Calu3 (cell line): ENCODE measurements at places on chromosomes 7 and 10. TPM values are rescaled to one million over a fixed set of nuclear protein-coding genes. Genes with fewer than 3 reads are reported as not detected.

The PPP2R2D gene
- total RNA-seq, result 17.2 and 23.7 TPM in 2 replicates

- DNase-seq, result no peak
These were observed 123.3 kb downstream of the PRPF18 start for GRCh38 chr10:13709931-13710650.

DNA sequence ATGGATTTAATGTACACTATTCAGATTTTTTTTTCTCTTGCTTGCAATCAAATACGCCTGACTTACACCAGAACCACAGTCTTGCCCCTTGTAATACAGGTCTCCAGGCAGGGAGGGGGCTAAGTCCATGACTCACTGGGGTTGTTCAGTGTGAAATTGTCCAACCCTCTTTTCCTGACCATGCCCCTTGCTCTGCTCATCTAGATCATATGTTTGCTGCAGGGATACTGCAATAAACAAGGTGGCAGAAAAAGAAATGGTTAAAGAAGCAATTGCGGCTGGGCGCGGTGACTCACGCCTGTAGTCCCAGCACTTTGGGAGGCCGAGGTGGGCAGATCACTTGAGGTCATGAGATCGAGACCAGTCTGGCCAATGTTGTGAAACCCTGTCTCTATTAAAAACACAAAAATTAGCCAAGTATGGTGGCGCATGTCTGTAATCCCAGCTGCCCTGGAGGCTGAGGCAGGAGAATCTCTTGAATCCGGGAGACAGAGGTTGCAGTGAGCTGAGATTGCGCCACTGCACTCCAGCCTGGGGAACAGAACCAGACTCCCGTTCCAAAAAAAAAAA, 85.5 kb downstream of the TMEM130 start:
- no peak for DNase-seq

DNA sequence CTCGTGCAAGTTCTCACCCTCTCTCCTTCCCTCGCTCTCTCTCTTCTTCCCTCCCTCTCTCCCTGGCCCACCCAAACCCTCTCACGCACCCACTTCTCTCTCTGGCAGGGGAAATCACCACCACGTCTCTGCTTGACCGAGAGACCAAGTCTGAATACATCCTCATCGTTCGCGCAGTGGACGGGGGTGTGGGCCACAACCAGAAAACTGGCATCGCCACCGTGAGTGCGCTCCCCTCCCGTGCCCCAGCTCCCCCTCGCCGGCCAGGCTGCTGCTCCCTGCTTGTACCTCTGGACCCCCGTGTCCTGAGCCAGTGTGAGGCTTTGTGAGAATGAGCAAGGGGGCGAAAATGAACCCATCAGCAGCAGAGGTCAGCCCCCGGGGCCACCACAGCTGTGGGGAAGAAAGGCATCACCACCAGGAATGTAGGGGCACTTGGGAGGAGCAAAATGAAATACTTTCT, 25.5 kb downstream of the C10orf105 start:
- DNase-seq, result no peak

The TUBAL3 gene
- not detected in 2 replicates for total RNA-seq

The AGAP9 gene
- total RNA-seq, result 17.6 and 19.3 TPM in 2 replicates

DNA sequence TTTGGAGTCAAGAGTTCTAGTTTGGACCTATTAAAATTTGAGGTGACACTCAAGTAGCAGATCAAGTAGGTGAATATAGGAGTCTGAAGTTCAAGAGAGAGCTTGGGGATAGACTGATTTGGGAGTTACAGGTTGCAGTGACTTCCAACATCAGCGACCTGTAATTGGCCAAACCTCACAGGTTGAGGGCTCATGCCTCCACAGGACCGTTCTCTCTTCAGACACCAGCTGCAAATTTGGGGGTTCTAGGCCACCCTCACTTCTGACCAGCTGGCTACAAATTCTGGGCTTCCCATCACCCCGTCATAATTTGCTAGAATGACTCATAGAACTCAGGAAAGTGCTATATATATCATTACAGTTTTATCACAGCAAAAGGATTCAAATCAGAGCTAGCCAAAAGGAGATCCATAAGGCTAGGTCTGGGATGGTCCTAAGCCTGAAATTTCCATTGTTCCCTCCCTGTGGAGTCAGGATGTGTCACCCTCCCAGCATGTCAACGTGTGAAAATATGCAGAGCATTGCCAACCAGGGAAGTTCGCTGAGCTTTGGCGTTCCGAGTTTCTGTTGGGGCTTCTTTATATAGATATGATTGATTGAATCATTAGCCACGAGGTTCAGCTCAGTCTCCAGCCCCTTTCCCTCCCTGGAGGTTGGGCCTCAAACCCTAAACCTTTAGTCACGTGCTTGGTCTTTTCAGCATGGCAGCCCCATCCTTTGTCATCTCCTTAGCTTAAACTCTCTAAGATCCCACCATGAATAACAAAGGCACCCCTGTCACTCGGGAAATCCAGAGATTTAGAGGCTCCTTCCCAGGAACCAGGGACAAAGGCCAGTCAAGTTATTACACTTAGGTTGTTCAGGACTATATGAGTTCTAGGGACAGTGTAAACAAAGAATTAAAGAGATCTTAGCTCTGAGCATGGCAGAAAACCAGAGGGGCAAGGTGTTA, 20.7 kb upstream of the ZNF212 start:
- DNase-seq, result no peak

GRCh38 chr10:133527771-133528271, 658 bp downstream of the CYP2E1 start:
- DNase-seq, result no peak
